HAP-1 (cell line): ENCODE measurements at places on chromosomes 7 and 10.

- DNase-seq, result no peak
Measured at GRCh38 chr10:76732306-76732705, 905.3 kb downstream of the KCNMA1 start.

DNA sequence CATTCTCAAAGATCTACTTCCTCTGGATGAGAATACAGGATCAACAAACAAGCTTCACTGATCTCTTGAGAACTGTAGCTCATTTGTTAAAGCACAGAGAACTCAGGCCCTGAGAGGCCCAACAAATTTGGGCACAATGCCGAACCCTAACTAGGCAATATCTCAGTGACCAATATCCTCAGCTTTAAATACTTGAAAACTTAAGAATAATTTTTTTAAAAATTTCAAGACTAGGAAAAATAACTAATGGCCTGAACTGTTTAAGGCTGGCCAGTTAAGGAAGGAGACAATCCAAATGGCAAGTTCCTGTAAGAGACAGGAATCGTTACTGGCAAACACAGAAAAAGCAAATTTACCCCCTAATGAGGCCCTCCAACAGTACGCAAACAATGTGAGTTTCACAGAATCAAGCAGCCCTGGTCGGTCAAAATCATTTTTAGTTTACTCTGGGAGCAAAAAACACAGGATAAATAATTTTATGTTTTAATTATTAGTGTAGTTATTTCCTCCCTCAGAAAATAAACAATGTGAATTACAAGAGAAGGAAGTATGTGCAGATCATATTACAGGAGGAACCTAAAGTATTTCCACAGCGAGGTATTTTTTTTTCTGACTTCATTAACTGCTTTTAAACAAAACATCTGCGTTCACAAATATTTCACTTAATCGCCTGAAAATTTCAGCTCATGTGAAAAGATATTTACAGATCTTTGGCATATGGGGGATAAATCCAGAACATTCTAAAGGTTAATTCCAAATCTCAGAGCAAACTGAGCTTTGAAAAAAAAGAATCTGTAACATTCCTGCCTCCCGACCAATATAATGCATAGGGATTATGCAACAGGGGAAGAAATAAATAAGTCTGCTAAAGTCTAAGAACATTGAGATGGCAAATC, 39.5 kb downstream of the NT5C2 start:
- no peak for DNase-seq

DNA sequence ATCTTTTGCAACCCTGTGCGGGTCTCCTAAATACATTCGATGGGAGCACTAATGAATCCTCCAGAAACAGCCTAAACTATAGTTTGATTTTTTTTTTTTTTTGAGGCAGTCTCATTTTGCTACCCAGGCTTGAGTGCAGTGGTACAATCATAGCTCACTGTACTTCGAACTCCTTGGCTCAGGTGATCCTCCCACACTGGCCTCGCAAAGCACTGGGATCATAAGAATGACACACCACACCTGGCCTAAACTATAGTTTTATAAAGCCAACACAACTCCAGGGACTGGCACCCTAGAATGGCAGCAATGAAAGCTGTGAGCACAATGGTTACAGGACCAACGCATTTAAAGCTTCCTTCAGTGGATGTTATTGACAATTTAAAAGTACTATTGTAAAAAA, 14.5 kb upstream of the JMJD1C start:
- DNase-seq, result no peak

DNA sequence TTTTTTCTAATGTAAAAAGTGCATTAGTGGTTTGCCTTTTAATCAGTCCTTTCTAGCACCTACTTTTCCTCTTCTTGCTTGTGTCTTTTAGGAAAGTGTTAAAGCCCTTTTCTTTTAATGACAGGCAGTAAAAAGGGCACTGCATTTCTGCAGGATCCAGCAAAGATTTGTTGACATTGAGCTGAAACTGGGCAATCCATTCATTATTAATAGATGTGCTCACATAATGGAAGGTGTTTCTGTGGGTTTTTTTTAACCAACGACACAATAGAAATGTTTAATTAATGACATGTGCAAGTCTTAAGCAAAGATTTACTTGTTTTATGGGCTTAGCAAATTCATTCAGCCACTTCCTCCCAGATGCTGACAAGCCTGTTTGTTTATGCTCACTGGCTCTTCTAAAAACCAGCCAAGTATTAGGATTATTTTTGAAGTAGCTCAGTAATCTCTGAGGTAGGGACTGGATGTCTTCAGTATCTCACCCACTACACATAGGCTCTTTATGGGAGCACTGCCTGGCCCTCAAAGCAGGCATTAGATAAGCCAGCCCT, 1201.1 kb downstream of the SORCS1 start:
- DNase-seq, result no peak

DNA sequence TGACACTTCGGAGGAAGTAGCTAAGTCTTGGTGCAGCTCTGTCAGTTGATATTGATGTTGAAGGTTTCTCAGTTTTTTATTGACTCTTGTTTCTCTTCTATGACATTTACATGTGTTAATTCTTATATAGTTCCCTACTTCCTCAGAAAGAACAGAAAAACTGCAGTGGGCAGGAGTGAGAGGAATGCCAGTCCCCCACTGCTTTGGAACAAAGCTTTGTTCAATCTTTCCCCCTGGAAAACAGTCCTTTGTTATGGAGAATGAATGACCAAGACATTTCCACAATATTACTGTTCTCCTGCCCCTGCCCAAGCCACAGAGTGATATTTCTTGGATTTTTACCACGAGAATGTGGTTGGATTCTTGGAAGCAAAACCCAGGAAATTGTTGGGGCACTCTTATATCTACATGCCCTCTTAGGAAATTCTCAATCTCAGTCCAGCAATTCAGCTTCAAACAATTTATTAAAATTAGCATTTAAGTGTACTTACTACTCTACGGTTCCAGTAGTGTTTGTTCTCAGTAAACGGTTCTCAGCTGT, 258.0 kb upstream of the KCND2 start:
- DNase-seq, result peak; percentile 14

GRCh38 chr7:130099331-130099730, 29.0 kb downstream of the KLHDC10 start:
- DNase-seq, result no peak

GRCh38 chr10:88433565-88434186, 149.4 kb downstream of the RNLS start:
- no peak for DNase-seq

DNA sequence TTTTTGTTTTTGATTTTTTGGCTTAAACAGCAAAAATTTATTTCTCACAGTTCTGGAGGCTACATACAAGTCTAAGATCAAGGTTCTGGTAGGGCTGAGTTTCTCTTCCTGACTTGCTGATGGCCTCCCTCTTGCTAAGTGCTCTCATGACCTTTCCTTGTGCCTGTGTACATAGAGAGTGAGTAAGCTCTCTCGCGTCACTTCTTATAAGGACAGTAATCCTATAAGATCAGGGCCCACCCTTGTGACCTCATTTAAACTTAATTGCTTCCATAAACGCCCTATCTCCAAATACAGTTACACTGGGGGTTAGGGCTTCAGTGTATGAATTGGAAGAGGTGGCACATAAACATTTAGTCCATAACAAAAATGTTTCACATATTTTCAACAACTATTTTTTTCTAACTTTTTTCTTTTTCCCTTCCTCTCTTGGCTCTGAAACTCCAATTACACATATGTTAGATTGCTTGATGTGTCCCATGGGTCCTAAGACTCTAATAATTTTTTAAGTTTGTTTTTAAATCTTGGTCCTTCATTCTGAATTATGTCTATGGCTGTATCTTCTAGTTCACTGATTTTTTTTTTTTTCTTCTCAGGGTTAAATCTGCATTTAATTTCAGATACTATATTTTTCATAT, 149.8 kb downstream of the HBP1 start:
- no peak for DNase-seq

DNA sequence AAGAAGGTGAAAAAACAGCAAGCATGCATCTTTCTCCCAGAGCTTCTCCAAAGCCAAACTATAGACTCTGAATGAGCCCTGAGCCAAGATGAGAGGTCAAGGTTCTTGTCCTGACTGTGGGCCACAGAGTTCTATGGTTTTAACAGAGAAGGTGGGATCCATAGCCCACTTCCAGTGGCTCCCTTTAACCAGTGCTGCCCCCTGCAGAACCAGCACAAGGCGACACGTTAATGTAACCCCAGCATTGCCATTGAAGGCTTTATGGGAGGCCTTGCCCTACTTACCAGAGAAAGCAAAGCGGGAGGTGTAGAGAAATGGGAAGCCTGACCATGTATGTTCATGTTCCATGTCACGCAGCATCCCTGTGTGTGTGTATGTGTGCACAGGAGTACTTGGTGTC, 243.6 kb downstream of the PRPF18 start:
- no peak for DNase-seq

DNA sequence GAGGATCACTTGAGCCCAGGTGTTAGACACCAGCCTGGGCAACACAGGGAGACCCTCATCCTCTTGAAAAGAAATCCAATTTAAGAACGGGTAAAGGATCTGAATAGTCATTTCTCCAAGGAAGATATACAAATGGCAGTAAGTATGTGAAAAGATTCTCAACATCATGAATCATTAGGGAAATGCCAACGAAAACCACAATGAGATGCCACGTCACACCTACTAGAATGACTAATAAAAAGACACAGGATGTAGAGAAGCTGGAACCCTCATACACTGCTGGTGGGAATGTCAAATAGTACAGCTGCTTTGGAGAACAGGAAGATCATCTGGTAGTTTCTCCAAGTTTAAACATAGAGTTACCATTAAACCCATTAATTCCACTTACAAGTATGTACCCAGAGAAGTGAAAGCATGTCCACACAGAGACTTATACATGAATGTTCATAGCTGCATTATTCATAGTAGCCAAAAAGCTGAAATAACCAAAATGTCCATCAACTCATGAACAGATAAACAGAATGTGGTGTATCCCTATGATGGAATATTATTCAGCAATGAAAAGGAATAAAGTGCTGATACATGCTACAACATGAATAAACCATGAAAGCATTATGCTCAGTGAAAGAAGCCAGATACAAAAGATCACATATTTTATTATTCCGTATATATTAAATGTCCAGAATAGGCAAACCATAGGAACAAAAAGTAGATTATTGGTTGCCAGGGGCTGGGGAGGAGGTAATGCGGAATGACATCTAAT, 13.1 kb upstream of the ZMIZ2 start:
- no peak for DNase-seq

DNA sequence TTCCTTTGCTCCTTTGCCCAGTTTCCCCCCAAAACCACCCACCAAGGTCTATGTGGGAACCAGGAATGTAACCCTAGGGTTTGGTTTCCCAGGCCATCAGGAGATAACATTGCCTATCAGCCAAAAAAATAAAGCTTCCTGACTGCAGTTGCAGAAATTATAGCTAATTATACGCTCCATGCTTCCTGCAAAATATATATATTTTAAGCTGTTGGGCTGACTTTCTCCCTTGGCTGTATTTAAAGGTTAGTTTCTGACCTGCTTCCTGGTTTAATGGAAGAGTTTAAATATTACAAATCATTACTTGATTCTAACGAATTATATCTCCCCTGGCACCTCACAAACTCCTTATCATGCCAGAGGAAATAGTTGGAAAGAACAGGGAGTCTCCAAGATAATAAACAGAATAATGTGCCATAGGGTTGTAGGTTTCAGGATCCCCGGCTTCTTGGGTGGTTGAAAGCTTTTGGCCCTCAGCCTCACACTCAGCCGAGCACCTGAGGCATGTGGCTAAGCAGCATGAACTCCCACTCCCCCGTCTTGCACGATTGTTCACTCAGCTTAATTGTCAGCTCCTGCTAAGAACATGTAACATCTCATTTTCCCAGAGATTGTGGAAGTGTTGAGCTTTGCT, 79.9 kb downstream of the FZD1 start:
- DNase-seq, result no peak

GRCh38 chr10:105644978-105645377, 1003.9 kb downstream of the SORCS3 start:
- DNase-seq, result no peak

DNA sequence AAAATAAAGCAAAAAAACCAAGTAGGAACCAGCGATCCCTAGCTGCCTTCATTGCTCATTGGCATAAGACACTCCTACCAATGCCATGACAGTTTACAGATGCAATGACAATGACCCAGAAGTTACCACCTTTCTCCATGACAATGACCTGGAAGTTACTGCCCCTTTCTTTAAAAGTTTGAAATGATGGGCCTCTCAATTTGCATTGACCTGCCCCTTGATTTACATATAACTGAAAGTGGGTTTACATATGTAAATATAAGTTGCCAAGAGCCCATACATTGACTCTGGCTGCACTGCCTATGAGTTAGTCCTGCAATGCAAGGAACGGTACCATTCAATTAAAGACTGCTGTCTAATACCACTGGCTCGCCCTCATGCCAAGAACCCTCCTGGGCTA, 240.7 kb upstream of the LRRN3 start:
- no peak for DNase-seq

- no peak for DNase-seq
Measured at GRCh38 chr10:30092151-30092790, 32.9 kb upstream of the JCAD start.

DNA sequence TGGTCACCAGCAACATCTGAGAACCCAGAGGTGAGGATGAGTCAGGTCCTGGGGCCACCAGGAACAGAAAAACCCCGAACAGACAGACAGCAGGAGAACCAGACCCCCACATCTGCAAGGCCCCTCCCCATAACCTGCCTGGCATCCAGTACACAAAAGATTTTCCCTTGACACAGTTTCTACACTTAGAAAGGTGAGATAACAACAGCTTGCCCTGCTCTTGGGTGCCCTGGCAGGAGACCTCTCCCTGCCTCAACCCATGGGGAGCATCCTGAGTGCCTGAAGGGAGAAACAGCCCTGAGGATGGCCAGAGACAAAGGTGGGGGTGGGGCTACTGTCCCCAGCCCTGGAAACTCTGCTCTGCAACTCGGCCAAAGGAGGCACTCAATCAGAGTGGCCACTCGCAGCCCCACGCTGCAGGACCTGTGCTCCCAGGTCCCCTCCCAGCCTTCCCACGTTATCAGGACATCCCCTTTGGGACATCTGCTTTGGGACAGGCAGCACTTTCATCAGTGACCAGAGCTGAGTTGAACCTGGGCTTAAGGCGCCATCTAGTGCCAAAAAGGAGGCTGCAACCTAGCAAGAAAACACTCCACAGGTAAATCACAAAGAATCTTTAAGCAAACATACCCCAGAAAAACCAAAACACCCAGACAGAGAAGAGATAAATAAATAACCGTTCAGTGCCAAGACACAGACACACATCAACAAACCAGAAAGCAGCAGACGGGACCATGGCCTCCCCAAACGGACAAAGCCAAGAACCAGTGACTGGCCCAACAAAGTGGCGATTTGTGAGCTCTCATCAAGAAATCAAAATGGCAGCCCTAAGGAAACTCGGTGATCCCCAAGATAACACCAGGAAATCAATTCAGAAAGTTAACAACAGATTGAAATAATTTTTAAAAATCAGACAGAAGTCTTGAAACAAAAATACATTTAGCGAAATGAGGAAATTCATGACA, 233.7 kb downstream of the PTPRN2 start:
- peak; percentile 15 for DNase-seq

GRCh38 chr10:31464552-31464951, 145.5 kb downstream of the ZEB1 start:
- DNase-seq, result no peak

GRCh38 chr7:151115121-151115835, 29.0 kb downstream of the AGAP3 start:
- DNase-seq, result no peak
